Bronchial epithelial cell (primary cell): ENCODE measurements at places on chromosomes 6 and 20. TPM values are rescaled to one million over a fixed set of nuclear protein-coding genes. Genes with fewer than 3 reads are reported as not detected.

PRR18 gene
- total RNA-seq: under 0.01 TPM in 2 replicates

CYB5R4 gene
- 4.7 and 5.4 TPM in 2 replicates for total RNA-seq

DNMT3B gene
- 0.79 and 2.4 TPM in 2 replicates for total RNA-seq

WFDC10B gene
- total RNA-seq: not detected in 2 replicates

PCK1 gene
- not detected in 2 replicates for total RNA-seq

ELOVL2 gene
- under 0.01 TPM in 1 of 2 replicates, not detected in the other for total RNA-seq

ADGRG6 gene
- 12.4 and 20.1 TPM in 2 replicates for total RNA-seq

GPX5 gene
- total RNA-seq: not detected in 2 replicates

ROS1 gene
- total RNA-seq: 0.26 and 0.38 TPM in 2 replicates

SNPH gene
- total RNA-seq: 1.7 and 1.8 TPM in 2 replicates

CST4 gene
- not detected in 2 replicates for total RNA-seq

LAMA4 gene
- total RNA-seq: 0.38 and 5.5 TPM in 2 replicates

CEP250 gene
- 15.0 and 21.9 TPM in 2 replicates for total RNA-seq

SLC44A4 gene
- 1.8 and 10.5 TPM in 2 replicates for total RNA-seq

TP53RK gene
- 18.4 and 19.0 TPM in 2 replicates for total RNA-seq

ERVFRD-1 gene
- not detected in 2 replicates for total RNA-seq

GATA5 gene
- not detected in 2 replicates for total RNA-seq

RBBP8NL gene
- total RNA-seq: under 0.01 and 1.0 TPM in 2 replicates

ZNFX1 gene
- total RNA-seq: 12.4 and 18.3 TPM in 2 replicates

SLC22A2 gene
- not detected in 2 replicates for total RNA-seq

CYP39A1 gene
- 5.0 and 17.4 TPM in 2 replicates for total RNA-seq

PNPLA1 gene
- total RNA-seq: 0.26 and 1.2 TPM in 2 replicates

KCNQ5 gene
- 0.38 and 2.1 TPM in 2 replicates for total RNA-seq

IFT52 gene
- total RNA-seq: 22.6 and 23.8 TPM in 2 replicates

ATP9A gene
- total RNA-seq: 22.7 and 26.3 TPM in 2 replicates

HTR1E gene
- total RNA-seq: not detected in 2 replicates

TCF15 gene
- not detected in 2 replicates for total RNA-seq

SLC25A27 gene
- 5.3 and 13.8 TPM in 2 replicates for total RNA-seq

KCNK5 gene
- 0.26 TPM in 2 replicates for total RNA-seq

THEMIS gene
- total RNA-seq: not detected in 2 replicates

TAGAP gene
- total RNA-seq: under 0.01 TPM in 2 replicates

TMEM244 gene
- total RNA-seq: not detected in 2 replicates

GJA10 gene
- total RNA-seq: not detected in 2 replicates

OPN5 gene
- not detected in 2 replicates for total RNA-seq

ISM1 gene
- not detected in 2 replicates for total RNA-seq

TREM2 gene
- total RNA-seq: 0.53 and 1.9 TPM in 2 replicates

DDX43 gene
- 0.26 and 0.64 TPM in 2 replicates for total RNA-seq

OLIG3 gene
- total RNA-seq: not detected in 2 replicates

SEL1L2 gene
- not detected in 2 replicates for total RNA-seq

DEF6 gene
- total RNA-seq: 25.0 and 26.0 TPM in 2 replicates

ANKRD66 gene
- not detected in 2 replicates for total RNA-seq

SOBP gene
- 0.26 and 0.38 TPM in 2 replicates for total RNA-seq

PLEKHG1 gene
- 10.5 and 26.2 TPM in 2 replicates for total RNA-seq

DNAH8 gene
- not detected in 2 replicates for total RNA-seq

EMILIN3 gene
- total RNA-seq: not detected in 2 replicates

GNMT gene
- total RNA-seq: 0.26 TPM in 1 of 2 replicates, not detected in the other

TPD52L2 gene
- 172 and 184 TPM in 2 replicates for total RNA-seq

SLC4A11 gene
- 3.2 and 5.1 TPM in 2 replicates for total RNA-seq

TRAPPC3L gene
- not detected in 2 replicates for total RNA-seq

NRSN2 gene
- total RNA-seq: 2.1 and 4.4 TPM in 2 replicates

MCM8 gene
- total RNA-seq: 2.1 and 2.2 TPM in 2 replicates

GSTA3 gene
- not detected in 2 replicates for total RNA-seq

TFAP2D gene
- total RNA-seq: not detected in 2 replicates
